GDM1 (cell line): ENCODE measurements at places on chromosomes 7 and 10.
A peak's percentile ranks its signal among the peaks of the same experiment; 100 is the strongest.

DNA sequence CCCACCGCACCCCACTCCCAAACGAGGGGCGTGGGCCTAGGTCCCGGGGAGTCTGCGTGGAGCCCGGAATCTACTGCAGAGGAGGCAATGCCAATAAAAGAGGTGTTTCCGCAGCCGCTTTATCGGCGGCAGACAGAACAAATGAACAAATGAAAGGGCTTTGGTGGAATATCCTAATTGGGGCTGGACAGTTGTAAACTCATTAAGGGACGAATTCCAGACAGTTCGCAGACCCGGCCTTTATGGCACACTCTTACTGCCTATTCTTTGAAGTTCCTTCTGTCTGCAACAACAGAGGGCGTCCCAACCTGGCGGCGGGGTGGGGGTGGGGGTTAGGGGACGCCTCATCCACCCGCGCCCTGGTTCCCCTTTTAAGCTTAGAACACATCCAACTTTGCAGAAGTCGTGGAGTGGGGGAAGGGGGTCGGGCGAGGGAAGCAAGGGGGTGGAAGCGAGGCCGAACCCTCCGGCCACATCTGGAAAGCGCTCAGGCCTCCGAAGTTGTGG lies 4.1 kb downstream of the HOXA9 start:
- DNase-seq: peak; percentile 81

DNA sequence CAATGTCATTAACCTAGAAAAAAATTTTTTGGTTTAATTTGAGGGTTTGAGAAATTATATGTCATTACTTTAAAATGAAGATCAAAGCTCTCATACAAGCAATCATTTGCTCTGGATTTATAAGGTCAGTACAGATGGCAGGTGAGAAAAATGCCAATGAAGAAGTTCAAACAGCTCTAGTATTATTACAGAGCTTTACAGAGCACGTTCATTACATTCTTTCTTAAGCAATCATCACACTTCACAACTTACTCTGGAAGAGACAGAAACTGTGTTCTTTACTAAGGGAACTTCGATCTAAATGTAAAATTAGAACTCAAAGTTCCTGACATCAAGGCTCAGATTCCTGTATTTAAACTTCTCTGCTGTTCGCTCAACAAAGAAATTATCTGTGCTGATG lies 153.4 kb downstream of the ATE1 start:
- no peak for DNase-seq

GRCh38 chr7:65746398-65746669 lies 126.5 kb upstream of the VKORC1L1 start:
- no peak for DNase-seq

DNA sequence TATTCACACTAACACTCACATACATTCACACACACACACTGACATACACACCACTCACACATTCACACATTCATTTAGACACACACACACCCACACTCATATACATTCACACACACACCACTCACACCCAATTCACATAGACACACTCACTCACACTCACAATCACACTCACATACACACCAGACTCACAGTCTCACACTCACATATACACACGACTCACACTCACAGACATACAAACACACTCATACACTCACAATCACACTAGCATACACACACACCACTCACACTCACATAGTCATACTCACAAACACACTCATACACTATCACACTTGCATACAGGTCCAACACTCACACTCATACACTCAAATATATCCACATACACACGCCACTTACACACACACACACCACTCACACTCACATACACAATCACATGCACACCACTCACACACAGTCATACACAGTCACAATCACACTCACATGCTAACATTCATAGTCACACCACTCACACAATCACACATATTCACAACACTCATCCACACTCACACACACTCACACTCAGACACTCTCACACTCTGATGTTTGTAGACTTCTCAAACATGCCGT lies 312.6 kb downstream of the SFMBT2 start:
- DNase-seq: no peak

GRCh38 chr10:85977642-85978041 lies 389.0 kb downstream of the GRID1 start:
- no peak for DNase-seq

GRCh38 chr10:13490503-13490902 lies 38.3 kb downstream of the BEND7 start:
- no peak for DNase-seq

- DNase-seq: no peak
These were observed 20.0 kb downstream of the COPG2 start for GRCh38 chr7:130648580-130648979.

DNA sequence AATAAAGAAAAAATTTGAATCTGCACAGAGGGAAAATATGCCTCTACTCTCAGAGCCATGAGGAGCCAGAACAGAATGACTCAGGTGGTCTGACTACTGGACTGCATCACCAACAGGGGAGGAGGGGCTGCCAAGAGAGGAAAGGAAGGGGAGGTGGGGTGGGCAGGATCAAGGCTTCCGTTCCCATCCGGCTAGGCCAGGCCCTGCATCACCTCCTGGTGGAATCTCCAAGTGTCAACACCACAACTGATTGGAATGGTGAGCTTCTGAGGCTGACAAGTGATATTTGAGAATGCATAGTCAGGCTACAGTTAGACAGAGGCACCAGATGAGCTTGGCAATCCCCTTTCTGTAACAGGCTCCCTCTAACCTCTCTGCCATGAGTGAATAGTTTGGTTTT lies 10.4 kb upstream of the GPR26 start:
- no peak for DNase-seq

DNA sequence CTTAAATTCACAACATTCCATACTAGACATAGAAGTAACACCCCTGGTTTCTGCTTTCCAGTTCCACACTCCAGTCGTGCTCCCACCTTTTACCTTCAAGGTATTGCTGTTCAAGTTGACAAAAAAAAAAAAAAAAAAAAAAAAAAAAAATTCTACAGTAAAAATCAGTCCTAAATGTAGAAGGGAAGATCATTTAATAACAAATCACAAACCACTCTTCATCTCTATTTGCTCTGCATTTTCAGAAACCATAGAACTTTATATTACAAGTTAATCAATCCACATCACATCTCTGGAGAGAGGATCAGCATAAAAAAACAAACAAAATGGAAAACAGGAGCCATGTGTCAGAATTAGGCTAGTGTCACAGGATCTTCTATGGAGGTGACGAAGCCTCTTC lies 206.3 kb upstream of the KLF14 start:
- no peak for DNase-seq

- DNase-seq: no peak
These were observed 565.2 kb downstream of the SDK1 start for GRCh38 chr7:3866277-3866676.

- DNase-seq: no peak
These were observed 234.6 kb downstream of the ZMYND11 start for GRCh38 chr10:369684-370448.

DNA sequence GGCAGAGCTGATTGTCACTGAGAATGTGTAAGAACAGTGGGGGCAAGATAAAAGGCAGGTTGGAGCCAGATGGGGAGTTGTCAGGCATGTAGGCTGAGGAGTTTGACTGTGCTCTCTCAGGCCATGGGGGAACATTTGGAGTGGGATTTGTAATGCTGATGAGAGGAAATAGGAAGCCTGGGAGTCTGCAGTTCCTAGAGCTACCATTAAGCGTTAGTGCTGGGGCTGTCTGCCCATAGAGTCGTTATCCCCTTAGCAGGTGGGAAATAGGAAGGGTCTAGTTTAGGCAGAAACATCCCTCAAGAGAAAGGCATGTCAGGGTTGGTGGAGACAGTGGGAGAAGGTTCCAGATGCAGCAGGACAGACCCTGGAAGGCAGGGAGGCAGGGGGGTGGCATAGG lies 75.5 kb downstream of the RPS24 start:
- no peak for DNase-seq

DNA sequence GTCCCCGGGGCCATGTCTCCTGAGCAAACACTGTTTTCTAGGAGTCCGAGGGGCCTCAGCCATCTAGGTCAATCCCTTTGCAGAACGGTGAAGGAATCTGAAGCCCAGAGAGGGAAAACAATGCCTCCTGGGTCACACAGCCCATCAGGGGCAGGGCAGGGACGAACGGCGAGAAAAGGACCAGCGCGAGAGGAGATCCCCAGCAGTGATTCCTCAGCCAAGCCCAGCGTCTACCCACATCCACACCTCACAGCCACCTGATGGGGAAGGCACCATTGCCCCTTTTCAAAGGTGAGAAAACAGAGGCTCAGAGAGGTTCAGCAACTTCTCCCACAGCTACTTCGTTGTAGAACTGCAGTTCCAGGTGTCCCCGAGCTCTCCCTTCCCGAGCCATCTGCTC lies 17.9 kb upstream of the PSMG3 start:
- DNase-seq: no peak

GRCh38 chr7:142809671-142810070 lies 38.9 kb downstream of the PRSS2 start:
- DNase-seq: no peak

DNA sequence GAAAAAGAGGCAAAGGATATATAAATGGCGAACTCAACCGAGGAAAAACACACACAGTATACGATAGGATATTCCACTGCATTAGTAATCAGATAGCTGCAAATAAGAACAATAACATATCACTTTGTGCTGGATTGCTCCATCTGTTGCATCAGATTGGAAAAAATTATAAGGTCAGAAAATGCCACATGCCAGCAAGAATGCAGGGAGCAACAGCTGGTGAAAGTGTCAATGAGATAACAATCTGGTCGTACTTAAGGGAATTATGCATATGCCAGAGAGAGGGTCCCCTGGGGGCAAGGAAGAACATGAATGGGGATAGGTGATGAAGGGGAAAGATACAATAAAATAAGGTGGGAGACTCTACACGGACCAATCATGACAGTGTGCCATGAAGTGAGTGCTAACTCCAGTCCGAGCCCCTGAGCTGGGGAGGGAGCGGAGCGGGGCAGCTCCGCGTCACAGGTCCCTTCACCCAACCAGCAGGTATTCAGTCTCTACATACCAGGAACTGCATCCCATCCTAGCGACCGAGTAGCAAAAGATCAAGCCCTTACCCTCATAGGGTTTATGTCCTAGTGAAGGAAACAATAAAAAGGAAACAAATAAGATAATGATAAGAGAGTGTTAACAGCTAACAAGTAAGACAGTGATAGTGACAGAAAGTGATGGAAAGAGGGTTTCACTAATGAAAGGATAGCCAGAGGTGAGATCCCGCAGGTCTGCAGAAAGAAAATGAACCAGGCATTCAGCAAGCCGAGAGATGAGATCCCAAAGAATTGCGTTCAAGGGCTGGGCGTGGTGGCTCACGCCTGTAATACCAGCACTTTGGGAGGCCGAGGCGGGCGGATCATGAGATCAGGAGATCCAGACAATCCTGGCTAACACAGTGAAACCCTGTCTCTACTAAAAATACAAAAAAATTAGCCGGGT lies 9.4 kb downstream of the MPP7 start:
- DNase-seq: no peak

GRCh38 chr10:95243318-95243617 lies 47.5 kb downstream of the PDLIM1 start:
- DNase-seq: no peak

GRCh38 chr7:85750454-85750949 lies 563.6 kb upstream of the SEMA3D start:
- DNase-seq: no peak

GRCh38 chr7:96244992-96245292 lies 77.0 kb downstream of the SLC25A13 start:
- DNase-seq: no peak

DNA sequence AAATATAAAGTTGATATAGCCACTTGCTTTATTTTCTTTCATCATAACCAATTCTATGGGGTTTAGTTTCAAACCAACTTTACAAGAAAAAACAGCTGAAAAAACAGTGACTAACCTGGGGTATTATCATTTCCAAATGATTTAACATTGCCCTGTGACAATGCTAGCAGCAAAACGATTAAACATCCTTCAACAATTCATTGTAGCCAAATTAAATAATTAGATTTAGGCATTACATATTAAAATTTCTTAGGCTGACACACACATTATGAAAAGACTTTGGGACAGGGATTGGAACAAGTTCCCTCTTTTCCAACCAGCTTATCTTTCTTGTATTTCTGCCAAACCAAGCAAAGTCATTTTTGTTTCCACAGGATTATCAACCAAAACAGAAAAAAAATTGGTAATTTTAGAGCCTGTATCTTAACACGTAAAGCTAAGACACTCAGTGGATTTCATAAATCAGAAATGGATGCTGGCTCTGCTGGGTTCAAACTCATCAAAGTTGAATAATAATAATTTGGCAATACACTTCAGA lies 84.0 kb downstream of the SEMA3D start:
- DNase-seq: no peak

DNA sequence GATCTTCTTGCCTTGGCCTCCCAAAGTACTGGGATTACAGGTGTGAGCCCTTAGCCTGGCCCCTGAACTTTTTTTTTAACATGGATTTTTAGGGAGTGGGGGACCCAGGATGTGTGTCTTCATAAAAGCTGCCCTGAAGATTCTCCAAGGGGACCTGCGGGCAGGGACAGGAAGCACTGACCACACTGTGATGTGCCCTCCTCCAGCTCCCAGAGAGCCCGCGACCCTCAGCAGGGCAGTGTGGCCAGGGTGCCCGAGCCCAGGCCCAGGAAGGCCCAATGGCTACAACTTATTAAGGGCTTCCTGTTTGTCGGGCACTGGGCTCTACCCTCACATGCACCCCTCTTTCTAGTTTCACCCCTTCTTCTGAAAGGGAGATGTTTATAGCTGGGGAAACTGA lies 2.5 kb upstream of the RET start:
- no peak for DNase-seq

DNA sequence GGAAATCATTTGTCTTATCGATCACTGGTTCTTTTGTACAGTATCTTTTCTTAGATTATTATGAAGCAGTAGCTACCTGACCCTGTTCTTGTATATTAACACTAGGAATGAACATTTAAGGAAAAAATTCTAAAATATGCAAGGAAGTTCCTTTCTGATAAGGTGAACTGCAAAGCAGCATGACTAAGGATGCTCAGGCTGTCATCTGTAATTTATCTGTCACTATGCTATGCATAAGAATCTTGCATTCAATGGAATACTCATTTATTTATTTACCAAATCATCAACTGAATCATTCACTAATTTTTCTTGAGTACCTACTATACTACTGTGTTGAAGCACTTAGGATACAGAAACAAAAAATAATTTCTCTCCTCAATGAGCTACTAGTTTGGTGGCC lies 5.8 kb downstream of the GSDME start:
- no peak for DNase-seq
